ENCODE measurements at places on chromosomes 6 and 20.

GRCh38 chr20:23503649-23504048 lies 12.7 kb downstream of the CST8 start:
- DNase-seq = no peak

- no peak for DNase-seq
Observed at GRCh38 chr6:119587537-119587936, 238.0 kb upstream of the MAN1A1 start.

DNA sequence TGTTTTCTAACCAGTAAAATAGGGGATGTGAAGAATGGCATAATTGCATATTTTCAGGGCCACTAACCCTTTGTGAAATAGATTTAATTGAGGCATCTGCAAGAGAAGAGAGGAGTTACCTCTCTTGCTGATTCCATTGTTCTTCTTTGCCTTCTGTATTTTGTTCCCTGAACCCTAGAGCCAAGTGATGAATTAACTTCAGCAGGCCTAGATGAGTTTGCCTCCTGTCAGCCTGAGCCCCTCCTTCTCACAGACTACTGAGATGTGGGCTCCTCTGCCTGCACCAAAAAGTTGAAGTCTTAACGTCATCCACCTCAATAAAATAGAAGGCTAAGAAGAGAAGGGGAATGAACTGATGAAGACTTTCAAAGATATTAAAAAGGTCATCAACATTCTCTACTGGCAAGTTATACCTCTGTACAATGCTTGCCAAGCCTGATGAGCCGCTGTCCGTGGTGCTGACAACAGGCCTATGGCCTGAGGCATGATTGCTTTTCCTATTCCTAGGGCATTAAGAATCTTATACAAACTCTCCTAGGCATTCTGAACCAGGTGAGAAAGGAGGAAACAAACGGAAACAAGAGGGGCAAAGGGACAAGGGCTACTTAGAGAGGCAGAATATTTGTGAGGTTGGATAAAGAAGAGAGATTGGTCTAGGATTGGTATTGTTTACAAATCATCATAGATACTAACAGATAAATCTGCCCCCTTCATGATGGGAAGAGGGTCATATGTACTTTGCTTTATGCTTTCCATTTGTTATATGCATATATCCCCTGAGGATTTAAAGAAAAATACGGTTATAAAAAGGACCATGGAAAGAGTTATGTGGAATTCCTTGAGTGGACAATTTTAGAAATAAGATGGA lies 46.8 kb downstream of the CD24 start:
- DNase-seq = no peak

DNA sequence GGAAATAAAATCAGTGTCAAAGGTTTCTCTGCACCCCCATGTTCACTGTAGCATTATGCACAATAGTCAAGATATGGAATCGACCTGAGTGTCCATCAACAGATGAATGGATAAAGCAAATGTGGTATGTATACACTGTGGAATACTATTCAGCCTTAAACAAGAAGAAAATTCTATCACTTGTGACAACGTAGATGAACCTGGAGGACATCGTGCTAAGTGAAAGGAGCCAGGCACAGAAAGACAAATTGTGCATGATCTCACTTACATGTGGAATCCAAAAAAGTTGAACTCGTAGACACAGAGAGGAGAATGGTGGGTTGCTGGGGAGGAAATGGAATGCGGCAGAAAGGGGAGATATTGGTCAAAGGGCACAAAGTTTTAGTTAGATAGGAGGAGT lies 136.3 kb upstream of the ESR1 start:
- DNase-seq = no peak

Measured in activated CD4-positive, alpha-beta T cell treated with anti-CD3 and anti-CD28 coated beads for 4 hours (primary cell).